ENCODE measurements at places on chromosomes 1 and 21.

DNA sequence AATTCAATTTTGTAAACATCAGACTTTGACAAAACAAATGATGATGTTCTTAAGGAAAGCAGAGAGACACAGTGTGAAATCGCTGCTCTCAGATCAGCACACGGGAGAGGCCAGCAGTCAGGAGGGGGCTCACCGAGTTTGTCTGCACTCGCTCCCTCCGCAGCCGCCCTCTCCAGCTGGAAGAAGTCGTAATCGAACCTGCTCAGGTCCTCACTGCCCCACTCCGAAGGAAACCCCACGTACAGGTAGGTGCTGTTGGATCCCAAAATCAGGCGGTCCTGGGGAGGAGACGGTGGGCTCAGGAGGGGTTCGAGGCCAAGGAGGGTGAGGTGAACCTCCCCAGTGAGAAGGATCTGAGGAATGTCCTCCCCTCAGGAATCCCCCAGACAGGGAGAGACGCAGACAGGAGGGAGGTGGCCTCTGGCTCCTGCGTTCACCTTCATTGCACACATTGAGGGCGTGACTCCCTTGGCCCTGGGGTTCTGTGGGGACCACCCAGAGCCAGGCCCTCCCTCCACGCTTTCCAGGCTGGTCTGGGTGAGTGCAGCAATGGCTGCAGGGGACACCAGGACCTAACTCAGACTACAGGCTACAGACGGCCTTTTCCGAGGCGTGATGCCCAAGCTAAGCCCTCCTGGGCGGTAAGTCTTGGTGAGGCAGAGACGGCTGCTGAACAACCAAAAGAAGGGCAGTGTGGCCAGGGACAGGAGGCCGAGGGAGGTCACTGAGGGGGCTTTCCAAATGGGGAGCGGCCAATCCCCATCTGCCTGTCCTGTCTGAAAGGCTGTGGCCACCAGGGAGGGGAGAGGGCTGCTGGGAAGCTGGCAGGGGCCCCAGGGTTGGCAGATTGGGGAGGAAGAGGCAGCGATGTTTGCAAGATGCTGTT lies 65.5 kb downstream of the SCCPDH start:
- no peak for DNase-seq

DNA sequence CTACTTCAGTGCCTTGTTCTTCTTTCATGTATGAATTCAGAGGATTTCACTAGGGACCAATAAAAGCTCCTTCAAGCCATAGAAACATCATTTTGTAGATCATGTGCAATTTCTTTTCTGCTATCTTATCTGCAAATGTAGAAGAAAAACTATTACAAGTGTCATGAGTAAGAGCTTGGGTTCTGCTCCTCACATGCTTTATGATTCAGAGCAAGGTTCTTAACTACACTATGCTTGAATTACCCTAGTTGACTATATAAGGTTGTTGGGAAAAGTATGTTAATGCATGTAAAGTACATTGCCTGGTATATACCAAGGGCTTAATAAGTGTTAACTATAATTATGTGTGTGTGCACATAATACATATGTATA lies 91.4 kb upstream of the S1PR1 start:
- DNase-seq: no peak

DNA sequence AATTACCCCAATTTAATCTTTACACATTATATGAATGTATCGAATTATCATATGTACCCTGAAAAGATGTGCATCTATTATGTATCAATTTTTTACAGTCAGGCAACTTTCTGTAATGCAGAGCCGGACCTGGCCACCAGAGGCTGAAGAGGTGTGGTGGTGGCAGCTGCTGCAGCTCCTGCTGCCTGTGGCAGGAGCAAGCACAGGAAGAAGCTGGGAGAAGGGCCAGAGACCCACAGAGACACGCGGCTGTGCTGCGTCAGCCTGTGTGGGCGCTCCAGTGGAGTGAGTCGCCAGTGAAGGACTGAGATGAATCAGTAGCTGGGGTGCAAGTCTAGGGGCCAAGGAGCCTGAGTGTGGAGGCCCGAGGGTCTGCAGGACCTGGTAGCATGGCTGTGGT lies 74.3 kb upstream of the COG2 start:
- no peak for DNase-seq

GRCh38 chr1:111837393-111837792 lies 81.7 kb downstream of the DDX20 start:
- DNase-seq: no peak

DNA sequence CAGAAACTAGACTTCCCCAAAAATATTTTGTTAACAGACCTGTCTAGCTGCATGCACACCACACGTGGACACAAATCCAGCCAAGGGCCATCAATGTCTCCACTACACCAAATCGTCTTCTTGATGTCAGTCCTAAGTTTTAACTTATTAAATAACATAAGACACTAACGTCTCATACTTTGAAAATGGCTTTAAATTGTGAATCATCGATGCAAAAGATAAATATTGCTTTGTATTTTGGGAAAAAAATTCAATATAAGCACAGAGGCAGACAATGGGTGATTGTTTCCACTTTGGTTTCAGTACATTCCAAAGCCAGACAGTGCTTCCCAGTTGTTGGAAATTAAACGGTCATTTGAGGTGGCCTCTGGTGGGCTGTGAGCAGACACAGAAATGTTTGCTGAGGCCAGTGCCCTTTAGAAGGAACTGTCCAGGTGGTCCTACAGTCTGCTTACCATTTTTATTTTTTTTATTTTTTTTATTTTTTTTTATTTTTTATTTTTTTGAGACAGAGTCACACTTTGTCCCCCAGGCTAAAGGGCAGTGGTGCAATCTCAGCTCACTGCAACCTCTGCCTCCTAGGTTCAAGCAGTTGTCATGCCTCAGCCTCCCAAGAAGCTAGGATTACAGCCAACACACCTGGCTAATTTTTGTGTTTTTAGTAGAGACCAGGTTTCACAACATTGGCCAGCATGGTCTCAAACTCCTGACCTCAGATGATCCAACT lies 1.8 kb upstream of the KIAA2013 start:
- no peak for DNase-seq

GRCh38 chr1:9594471-9595155 lies 5.9 kb downstream of the TMEM201 start:
- no peak for DNase-seq

- no peak for DNase-seq
Measured at GRCh38 chr21:15300131-15300530, 235.3 kb upstream of the NRIP1 start.

GRCh38 chr21:17467392-17467791 lies 45.5 kb upstream of the CXADR start:
- no peak for DNase-seq

DNA sequence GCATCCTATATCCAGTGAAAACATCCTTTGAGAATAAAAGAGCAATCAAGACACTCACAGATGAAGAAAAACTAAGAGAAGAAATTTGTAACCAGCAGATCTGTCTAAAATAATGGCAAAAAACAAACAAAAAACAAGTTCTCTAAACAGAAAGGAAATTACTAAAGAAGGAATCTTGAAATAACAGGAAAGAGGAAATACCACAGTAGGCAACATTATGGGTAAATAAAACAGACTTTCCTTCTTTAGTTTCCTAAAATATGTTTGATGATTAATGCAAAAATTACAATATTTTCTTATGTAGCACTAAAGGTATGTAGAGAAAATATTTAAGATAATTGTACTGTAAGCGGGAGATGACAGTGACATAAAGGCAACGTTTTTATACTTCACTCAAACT lies 23.5 kb downstream of the SLC19A1 start:
- DNase-seq: no peak

DNA sequence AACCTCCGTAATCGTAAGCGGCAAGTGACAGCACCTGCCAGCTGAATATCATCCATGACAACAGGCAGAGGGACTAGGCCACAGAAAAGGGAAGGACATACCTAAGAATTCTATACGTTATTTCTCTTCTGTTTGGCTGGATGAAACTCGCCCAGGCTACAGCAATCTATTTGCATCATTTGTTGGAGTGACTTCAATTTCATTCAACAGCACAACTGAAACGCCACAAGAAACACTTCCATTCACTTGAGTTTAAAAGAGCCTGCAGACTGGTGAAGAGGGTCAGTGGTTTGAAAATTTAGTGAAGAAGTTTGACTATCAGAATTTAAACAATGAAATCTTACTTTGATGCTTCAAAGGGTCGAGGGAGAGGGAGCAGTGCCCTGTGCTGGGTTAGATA lies 378.7 kb downstream of the LMO4 start:
- DNase-seq: no peak

- DNase-seq: no peak
Measured at GRCh38 chr1:28613175-28613574, 21.1 kb downstream of the RAB42 start.

DNA sequence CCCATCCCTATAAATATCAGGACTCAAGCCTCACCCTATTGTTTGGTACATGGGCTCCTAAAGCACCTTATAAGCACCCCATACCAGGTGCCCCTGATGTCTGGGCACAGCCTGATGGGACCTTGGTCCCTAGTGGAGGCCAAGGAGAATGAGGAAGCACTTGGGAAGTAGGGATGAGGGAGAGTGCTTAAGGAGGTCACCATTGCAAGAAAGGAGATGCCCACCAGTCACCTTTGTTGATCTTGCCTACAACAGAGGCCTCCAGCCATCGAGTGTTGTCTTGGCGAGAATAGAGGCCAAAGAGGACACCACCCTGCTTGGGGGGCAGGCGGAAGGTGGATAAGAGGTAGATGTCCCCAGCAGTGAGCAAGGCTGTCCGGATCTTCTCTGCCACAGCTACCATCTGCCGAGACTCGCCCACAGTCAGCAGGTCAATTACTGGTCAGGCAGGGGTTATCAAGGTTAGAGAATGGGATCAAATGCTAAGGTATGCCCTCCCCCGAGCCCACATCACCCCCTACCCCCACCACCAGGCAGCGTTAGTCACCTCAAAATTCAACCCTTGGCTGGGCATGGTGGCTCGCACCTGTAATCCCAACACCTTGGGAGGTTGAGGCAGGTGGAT lies 1.6 kb downstream of the THBS3 start:
- no peak for DNase-seq

All from common myeloid progenitor, CD34-positive (primary cell).